Right kidney (tissue), 9 donors: ENCODE measurements at places on chromosomes 12 and 14.

DNA sequence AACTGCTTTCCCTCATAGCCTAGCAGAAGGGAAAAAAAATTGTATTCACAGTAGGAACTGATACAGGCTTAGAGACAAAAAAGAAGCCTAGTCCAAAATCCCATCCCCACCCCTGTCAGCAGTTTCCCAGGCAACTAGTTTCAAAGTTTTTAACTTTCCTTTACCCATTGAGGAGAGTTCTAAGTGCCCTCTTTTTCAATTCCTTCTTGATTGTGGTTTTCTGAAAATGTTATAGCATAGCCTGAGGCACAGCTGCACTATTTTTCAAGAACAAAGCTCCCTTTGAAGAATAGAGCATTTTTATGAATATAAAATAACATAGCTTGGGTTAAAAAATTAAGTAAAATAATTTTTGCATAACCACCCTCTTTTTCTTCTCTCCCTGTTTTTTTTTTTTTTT, 81.6 kb downstream of the IPO8 start:
- no peak for DNase-seq

DNA sequence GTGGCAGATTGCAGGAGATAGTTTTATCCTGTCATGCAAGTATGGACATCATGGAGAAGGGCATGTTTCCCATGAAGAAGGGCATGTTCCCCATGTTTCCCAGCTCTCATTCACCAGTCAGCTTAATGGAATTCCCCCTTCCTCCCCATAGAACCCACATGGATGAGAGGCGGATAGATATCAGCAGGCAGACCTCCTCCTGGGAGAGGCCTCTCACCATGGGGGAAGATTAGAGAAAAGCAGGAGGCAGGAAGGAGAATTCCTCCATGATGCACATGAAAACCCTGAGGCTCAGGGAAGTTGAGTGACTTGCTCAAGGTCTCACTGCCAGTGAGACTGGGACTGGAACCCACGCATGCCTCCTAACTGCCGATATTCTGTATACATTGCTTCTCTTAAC, 92.9 kb upstream of the FOXN3 start:
- DNase-seq: no peak

DNA sequence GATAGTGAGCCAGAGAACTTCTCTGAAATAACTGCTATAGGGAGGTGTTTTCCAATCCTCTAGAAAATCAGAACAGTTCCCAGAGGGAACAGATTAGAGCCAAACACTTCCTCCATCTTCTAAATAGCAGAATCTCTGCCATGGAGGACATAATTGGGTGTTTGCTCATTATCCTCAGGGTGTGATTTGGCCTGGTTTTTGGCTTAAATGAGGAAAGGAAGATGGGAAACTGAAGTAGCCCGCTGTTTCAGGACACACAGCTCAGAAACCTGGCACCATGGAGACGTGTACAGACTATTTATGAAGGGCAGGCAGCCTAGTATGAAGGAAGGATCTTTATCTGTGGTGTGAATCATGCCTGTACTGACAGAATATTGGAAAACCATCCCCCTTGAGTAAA, 231.7 kb upstream of the PRKD1 start:
- DNase-seq: no peak

DNA sequence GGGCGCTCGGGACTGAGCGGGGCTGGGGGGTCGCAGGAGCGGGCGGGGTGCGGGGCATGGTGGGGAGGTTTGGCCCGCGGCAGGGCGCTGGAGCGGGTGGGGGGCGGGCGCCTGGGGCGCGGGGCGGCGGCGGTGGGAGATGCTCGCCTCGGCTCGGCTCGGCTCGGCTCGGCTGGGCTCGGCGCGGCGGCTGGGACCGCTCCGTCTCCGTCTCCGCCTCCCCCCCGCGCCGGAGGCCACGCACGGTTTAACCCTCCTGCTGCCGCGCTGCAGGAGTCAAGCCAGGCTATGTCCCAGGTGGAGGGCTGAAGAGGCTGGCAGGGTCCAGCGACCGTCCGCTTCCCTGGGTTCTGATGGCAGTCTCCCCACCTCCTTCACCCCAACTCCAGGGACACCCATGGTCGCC, at the start of gene PIANP:
Gene PIANP (minus strand): TSS at position 170 of the 406 bp plus-strand sequence. CDS start 2,754 bp downstream, outside the sequence.
- peak; percentile 75 for DNase-seq

DNA sequence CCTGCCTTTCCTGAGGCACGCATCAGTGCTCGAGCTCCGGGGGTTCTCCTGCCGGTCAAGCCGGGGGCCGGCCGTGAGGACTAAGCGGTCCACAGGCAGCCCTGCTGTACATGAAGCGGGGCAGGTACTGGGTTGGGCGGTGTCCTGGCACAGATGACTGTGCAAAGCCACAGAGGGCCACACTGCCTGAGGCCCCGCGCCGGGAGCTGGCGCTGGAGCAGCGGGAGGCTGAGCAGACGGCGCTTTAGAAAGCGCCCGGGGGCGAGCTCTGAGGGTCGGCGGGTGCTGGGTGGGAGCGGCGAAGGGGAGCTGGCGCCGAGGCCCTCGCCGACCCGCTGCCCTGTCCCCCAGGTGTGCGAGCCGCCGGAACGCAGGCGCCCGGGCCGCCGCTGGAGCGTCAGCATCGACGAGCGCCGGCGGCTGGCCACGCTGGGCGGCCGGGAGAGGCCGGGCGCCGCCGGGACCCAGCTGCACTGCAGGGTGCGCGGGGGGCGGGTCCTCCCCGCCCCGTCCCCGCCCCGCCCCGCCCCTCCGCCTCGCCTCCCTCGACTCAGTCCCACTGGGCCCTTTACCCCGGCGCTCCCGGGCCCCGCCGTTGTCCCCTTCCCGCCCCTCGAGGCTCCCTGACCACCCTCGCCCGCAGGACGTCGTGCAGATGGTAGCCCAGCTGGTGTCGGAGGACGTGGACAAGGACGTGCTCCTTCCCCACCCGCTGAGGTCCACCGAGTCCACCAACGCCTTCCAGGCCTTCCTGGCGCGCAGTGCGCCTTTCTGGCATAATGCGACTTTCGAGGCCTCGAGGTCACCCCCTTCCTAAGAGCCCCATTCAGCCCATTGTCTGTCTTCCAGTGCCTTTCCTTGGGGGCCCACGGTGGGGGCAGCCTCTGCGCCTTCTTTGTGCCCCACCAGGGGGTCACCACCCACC, 8.3 kb upstream of the MTA1 start:
- peak; percentile 77 for DNase-seq

DNA sequence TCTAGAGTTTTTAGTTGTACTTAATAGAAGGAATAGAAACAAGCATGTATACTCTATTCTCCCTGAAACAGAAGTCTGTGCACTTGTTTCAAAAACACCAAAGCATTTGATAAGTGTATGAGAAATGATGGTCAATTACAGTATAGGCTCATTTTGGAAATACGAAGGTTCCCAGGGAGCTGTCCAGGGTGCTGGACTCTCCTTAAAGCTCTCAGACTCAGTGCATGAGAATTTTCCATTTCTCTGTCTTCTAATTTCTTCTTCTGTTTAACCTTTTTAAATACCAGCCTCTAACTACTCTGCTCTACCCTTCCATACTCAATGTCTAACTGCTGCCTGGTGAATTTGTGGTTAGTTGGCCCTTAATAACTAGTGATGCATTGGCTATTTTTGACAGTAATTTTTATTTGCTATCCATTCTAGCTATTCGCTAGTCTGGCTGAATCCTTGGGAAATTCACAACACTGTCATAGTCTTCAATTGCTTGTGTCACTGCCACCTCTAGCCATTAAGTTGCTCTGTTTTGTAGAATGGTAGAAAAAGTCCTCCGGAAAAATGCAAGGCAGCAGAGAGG, 229.2 kb downstream of the NRXN3 start:
- DNase-seq: no peak

GRCh38 chr14:100371773-100372172, 48.6 kb downstream of the SLC25A47 start:
- DNase-seq: no peak

DNA sequence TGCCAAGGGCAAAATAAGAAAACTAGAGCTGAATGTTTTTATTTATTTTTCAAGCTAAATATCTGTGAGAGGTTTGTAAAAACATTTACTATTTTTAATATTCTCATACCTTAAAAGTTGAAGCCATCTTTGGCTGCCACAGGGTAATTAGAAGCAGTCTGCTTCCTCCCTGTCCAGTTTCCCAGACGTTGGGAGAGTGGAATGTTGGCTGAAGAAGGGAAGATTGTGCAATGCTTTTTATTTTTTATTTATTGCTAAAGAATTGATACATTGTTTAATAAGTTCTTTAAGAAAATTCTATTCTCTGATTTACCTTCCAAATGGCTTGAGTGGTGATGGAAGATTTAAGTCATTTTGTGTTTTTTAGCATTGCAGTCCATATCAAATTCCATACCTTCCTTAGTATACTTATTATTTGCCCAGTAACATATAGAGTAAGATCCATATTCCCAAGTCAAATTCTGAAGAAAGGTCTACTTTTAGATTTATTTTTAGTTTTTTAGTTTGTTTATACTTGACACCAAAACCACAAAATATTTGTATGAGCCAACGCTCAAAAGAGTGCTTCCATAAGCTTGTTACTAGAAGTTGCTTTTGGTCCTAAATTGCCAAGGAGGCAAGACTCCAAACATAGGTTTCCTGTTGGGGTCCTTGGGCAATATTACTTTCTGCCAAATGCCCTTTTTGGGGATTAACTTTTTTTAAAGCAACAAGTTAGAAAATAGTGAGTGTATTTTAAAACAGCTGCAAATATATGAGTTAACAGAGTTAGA, 124.0 kb upstream of the CPM start:
- DNase-seq: no peak

DNA sequence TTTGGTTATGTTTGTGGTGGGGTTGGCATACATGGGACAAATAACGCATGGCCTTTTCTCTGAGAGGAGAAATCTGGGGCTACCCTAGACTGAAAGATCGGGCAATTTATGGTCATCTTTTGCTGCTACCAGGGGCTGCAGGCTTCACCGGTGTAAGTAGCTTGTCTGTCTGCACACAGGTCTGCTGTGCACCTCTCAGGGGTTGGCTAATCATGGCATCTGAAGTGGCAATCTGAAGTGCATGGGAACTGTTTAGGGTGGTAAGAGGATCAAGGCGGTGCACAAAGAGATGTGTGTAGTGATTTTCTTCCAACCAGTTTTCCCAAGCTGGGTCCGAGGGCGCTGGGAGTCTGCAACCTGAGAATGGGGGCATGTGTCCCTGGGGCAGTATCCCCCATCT, 141.3 kb downstream of the EMP1 start:
- no peak for DNase-seq

- no peak for DNase-seq
Observed at GRCh38 chr12:111393700-111394300, 11.9 kb upstream of the SH2B3 start.

GRCh38 chr12:82097877-82098276, 260.3 kb downstream of the CCDC59 start:
- no peak for DNase-seq

- no peak for DNase-seq
Observed at GRCh38 chr14:35532783-35533356, 1.1 kb upstream of the INSM2 start.

GRCh38 chr14:53038629-53039028, 87.8 kb upstream of the FERMT2 start:
- no peak for DNase-seq

GRCh38 chr14:36716614-36717184, 55.0 kb downstream of the PAX9 start:
- no peak for DNase-seq

GRCh38 chr12:122949405-122949804, 16.9 kb downstream of the ABCB9 start:
- no peak for DNase-seq

DNA sequence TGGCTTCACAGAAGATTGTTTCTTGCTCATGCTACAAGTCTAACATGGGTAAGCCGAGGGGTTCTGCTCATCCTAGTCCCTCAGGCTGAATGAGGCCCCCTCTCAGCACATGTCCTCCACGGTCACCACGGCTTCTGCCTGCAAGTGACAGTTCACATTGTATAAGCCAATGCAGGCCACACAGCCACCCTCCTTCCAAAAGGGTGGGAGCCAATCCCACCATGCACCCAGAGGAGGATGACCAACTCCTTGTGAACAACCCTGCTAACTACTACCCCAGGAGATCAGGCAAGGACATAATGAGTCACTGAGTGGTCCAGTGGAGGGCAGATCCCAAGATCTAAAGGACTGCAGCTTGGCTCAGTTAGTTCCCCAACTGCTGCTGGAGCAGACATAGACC, 6.1 kb downstream of the SPRING1 start:
- DNase-seq: no peak

DNA sequence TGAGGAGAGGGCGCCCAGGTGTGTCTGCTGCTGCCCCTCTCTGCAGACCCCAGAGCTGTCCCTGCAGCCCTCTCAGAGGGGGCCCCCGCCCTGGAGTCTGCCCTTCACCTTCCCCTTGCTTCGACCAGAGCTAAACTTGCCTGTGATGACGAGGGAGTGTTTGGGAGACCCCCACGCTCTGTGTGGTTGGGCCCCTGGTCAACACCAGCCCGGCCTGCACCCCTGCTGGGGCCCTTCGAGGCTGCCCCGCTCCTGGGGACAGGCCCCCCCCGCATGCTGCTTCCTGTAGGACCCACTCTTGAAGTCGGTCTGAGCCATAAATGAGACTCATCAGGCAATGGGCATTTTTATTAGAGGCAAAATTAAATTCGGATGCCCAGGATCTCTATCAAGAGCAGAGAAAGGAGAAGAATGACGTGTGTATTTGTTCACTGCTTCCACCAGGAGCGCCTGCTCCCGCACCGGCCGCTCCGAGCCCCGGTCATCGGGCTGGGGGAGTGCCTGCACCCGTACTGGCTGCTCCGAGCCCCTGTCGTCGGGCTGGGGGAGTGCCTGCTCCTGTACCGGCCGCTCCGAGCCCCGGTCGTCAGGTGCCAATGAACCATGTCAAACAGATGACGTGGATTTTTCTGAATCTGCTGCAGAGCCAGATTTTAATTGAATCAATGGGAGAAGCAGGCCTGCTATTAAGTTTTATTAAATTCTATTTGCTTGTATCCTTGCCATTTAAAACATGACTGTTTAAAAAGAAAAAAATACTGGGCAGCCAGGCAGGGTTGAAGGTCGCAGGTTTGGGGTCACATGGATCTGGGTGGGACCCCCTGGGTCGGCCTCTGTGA, 47.7 kb downstream of the NOC4L start:
- DNase-seq: no peak

DNA sequence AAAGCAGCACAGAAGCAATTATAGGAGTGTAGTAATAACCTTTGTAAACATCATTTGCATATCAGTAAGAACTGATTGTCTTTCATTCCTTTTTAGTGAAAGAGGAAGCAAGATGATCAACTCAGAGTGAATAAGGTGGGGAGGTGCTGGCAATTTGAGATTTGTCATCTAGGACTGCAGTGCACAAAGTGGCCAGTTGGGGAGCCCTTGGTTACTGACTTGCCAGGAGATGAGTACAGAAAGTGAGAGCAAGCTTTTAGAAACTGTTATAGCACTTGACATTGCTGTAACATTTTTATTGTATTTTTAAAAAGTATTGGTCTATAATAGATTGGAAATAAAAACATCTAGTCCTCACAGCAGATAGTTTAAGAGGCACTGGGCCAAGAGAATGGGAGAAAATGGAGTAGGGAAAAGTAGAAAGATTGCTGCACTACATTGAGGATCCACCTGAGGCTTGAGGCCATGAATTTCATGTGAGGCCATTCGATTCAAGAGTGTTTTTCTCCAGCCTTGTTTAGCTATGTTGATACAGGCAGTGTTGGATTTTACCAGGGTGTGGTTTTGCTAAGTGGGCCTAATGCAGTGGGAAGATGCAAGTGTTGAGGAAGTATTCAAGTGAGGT, 98.2 kb downstream of the SNAPC1 start:
- no peak for DNase-seq
